ENCODE measurements at places on chromosomes 11 and 22.

GRCh38 chr11:57288771-57289579 lies 35.8 kb downstream of the TNKS1BP1 start:
- peak; percentile 77 for DNase-seq

DNA sequence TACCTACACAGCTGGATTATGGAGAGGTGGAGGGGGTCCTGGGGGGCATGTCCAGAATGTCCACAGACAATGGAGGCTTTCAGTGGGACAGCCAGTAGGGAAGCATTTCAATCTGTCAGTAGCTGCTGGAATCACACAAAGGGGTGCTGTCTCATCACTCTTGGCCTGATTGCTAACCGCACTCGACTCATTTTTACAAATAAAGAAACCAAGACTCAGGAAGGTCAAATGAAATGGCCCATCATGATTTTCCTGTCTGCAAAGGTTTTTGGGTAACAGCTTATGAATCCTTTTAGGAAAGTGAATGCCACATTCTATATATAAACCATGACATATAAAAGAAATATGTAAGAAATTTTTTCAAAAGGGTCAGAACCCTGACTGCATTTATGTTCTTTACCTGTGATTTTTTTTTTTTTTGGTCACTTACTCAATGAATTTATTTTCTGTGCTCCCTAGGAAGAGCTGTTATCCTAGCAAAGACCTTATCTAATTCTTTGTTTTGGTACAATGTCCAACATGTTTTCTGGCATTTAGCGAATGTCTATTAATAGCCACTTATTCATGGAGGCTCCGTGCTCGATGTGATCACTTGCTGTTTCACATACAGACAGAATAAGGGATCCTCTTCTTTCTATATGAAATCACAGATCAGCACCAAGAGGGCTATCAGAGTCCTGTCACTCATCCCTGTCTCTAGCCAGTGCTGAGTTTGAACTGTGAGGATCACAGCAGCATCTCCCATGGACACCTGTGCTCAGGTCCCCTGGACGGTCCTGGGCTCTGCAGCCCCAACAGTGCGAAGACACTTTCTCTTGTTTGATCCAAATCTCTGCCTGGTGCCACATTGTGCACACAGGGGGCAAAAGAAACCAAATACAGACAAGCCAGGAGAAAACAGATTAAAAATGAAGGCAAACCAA lies 979.7 kb downstream of the NTM start:
- DNase-seq: no peak

DNA sequence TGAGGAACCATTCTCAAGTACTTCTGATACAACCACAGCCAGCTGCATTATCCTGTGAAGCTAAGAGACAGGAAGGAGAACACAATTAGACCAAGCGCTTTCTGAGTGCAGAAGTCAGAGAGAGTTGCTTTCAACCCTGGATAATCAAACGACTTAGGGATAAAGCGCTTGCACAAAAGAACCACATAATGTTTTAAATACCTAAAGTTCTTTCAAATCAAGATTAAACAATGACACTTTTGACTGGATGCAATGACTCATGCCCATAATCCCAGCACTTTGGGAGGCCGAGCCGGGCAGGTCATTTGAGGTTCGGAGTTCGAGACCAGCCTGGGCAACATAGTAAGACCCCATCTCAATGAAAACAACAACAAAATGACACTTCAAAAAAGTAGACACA lies 145.1 kb downstream of the SWAP70 start:
- DNase-seq: peak; percentile 75

DNA sequence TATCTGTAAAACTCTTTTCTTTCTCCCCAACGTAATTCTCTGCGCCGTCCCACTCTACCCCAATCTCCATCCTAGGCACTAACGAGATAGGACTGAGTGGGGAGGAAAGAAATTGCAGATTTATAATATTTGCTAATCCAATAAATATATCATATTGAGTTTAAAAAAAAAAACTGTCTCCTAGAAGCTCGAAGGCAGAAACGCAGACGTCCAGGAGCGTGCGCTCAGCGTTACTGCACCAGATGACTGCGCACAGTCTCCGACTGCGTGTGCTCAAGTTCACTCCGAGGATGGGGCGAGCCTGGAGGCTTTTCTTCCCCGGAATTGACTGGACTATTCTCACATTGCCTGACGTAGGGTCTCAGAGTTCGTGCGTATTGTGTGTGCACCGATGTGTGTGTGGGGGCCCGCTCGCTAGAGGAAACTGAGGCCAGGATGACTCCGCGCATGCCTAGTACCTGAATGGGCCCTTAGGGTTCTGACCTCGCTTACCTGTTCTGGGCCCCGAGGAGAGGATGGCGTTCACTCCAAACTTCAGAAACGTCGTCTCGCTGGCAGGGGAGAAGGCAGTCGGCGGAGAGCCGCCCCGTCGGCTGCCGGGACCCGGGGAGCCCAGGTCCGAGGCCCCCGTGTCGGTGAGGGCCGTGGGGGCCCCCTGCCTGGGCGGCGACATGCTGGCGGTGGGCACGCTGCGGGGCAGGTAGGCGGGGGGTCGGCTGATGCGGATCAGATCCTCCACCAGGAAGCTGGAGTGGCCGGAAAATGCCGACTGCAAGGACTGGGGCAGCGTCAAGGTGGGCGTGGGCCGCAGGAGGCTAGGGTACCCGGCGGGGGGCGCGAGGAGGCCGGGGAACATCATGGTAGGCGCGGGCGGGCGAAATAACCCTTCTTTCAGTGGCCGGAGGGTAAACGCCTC lies 551 bp downstream of the DBX1 start:
- no peak for DNase-seq

- no peak for DNase-seq
Observed at GRCh38 chr11:839280-839623, 3.1 kb downstream of the POLR2L start.

DNA sequence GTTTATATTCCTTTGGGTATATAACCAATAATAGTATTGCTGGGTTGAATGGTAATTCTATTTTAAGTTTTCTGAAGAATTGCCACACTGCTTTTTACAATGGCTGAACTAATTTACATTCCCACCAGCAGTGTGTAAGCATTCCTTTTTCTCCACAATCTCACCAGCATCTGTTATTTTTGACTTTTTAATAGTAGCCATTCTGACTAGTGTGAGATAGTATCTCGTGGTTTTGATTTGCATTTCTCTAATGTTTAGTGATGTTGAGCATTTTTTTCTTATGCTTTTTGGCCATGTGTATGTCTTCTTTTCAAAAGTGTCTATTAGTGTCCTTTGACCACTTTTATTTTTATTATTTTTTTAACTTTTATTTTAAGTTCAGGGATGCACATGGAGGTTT lies 275.3 kb downstream of the METTL15 start:
- no peak for DNase-seq

Data from HAP-1 (cell line).